ENCODE measurements at places on chromosomes 5 and 9.

DNA sequence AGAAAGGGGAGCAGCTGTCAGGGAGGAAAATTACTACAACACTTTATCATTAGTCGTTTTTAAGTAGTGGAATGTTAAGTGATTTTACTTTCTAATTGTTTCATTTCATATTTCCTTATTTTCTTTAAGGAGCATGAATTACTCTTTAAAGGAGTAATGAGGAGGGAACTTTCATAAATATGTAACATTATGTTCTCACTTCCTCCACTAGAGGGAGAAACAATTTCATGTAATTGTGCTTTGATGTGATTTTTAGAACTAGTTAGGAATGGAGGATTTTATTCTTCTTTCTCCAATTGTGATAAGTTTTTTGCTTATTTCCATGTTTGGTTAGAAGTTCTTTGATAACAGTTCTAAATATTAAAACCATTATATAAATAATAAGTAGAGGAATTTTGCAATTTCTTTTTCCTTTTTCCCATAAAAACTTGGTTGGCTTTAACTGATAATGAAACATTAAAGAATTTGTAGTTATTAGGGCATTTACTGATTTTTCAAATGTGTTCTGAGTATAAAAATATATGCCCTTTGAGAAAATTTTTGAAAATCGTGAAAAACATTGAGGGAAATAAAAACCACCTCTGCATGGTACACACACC, 25.6 kb downstream of the CEP78 start:
- peak; percentile 10 for DNase-seq

GRCh38 chr5:106017243-106017857, 1653.4 kb downstream of the EFNA5 start:
- no peak for DNase-seq

GRCh38 chr9:111516061-111516465, 8.9 kb upstream of the ZNF483 start:
- DNase-seq = no peak

GRCh38 chr5:135203593-135204036, 169.6 kb upstream of the PITX1 start:
- no peak for DNase-seq

DNA sequence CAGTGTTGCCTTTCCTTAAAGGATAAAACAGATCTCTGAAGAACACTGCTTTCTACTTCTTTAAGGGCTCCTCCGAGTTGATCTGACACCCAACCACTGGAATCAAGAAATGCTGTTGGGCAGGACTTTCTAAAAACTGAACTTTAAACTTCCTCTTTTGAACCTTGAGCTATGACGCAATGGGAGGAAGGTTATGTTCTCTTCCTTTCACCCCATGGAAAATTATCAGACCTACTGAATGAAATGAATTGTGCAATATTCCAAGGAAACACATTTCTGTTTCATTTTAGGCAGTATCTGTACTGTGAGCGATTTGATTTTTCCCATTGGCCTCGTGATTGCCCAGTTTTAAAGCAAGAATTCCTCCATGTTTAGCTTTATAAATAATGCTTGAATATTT, 206.0 kb upstream of the PRR16 start:
- DNase-seq = no peak

- no peak for DNase-seq
These were observed 61.3 kb downstream of the ENC1 start for GRCh38 chr5:74579215-74579614.

GRCh38 chr9:129458663-129459546, 162.0 kb downstream of the C9orf50 start:
- DNase-seq = no peak

DNA sequence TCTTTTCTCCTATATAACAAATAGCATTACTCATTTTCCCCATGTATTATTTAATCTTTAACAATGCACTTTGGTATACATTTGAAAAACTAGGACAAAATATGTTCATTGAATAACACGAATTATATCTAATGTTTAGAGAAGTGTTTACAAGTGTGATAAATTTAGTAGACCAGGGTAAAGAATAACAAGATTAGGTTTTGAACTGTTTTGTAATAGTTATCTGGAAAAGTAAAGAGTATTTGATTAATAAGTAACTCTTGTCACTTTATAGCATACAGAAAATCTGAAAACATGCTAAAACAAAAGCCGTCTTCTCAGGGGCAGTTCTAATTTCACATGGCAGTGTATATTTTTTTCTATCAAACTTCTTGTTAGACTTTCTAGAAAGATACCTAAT, 58.5 kb downstream of the PPIC start:
- no peak for DNase-seq

DNA sequence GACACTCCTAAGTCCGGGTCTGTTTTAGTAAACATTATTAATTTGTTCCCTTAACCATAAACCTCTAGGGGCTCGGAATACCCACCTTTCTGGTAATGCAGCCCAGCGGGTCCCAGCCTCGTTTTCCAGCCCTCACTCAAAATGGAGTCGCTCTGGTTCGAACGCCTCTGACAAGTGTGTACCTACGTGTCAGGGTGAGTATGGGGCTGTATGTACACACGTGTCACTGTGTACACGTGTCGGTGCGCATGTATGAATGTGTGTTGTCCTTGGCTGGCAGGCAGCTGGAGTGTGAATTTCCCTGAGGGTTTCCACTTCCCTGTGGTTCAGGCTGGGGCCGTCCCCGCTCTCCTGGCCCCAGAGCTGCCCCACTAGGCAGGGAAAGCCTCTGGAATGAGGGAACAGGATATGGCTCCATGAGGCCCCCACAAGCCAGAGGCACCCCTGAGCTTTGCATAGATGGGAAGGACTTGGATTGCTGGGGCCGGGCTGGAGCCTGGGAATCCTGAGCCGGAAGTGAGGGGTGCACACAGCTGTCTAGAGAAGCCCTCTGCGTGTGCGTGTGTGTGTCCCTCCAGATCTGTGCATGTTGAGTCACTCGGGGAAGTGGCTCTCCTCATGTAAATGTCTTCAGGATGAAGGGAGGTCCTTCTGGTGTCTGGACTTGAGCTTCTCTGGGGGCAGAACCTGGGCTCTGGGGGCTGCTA, 160.8 kb upstream of the IER5L start:
- DNase-seq = no peak

DNA sequence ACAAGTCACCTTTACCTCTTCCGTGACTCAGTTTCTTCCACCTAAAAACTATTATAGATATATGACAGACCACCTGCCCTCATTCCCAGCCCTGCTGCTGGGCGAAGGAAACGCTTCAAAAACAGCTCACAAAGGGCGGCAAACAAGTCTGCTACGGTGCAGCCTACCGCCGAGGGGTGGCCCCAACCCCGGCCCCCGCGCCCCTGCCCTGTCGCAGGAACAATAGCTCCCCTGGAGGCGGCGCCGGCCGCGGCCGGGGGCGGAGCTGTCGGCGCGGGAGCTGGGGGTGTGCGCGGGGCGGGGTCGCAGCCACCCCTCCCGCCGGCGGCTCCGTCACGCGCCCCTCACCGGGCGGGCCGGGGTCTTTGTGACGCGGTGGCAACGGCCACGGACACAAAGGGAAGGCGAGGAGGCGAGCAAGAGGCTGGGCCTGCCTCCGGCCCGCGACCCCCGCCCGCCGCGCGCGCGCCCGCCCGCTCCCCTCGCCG, at the start of gene TMEFF1:
Gene TMEFF1 (plus strand): TSS at position 362 of the 488 bp plus-strand sequence. CDS start 396 bp downstream, outside the sequence.
- DNase-seq = no peak

DNA sequence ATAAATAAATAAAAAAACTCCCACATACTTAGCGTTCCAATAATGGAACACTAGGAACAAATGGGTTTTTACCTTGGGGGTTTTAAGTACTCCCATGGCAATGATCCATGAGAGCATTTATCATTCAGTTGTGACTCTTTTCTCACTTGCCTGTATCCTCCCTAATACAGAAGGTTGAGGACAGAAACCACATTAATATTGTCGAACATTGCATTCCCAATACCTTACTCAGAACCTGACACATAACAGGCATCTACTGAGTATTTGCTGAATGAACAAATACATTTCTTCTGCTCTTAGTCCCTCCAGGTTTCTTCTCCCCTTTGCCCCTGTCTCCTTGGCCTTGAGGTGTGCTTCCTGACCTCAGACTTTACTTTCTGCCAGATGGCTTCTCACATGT, 175.9 kb downstream of the CEMIP2 start:
- DNase-seq = no peak

- DNase-seq = no peak
These were observed 136.6 kb downstream of the GABBR2 start for GRCh38 chr9:98572054-98572627.

DNA sequence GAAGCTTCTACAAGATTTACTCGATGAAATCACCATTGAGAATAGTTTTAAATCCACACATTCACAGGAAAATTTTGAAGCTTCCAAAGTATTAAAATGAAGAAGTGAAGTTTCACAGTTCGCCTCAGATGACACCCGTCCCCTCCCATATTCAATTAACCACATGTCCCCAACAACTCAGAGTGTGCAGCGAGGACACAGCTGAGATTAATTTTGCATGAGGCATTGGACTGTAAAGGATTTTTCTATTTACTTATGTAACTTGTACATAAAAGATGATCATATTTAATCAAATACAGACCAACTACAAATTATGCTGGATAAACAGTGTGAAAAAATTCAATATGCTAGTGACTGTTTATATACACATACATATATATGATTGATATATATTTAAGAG, 84.7 kb upstream of the OLFM1 start:
- no peak for DNase-seq

DNA sequence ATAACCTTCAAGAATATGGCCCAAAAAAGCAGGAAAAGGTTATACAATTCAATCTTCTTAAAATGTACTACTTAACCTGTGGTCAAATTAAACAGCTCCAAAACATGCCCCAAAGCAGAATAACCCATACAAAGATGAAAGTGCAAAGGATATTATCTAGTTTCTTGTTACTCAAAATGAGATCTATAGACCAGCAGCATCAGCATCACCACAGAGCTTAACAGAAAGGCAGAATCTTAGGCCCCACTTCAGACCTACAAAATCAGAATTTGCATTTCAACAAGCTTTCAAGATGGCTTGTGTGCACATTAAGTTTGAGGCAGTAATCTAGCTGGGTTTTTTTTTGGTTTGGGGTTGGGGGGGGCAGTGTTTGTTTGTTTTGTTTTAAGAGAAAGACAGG, 54.0 kb downstream of the SCAI start:
- DNase-seq = no peak

- DNase-seq = no peak
These were observed 77.2 kb downstream of the COL15A1 start for GRCh38 chr9:99020786-99021436.

GRCh38 chr9:110606179-110606790, 26.7 kb upstream of the SVEP1 start:
- no peak for DNase-seq

GRCh38 chr5:137040024-137040423, 459.1 kb downstream of the SPOCK1 start:
- DNase-seq = no peak

- DNase-seq = no peak
These were observed 274.5 kb downstream of the PRR16 start for GRCh38 chr5:120738568-120738967.

GRCh38 chr5:124658867-124659557, 87.4 kb downstream of the ZNF608 start:
- no peak for DNase-seq

DNA sequence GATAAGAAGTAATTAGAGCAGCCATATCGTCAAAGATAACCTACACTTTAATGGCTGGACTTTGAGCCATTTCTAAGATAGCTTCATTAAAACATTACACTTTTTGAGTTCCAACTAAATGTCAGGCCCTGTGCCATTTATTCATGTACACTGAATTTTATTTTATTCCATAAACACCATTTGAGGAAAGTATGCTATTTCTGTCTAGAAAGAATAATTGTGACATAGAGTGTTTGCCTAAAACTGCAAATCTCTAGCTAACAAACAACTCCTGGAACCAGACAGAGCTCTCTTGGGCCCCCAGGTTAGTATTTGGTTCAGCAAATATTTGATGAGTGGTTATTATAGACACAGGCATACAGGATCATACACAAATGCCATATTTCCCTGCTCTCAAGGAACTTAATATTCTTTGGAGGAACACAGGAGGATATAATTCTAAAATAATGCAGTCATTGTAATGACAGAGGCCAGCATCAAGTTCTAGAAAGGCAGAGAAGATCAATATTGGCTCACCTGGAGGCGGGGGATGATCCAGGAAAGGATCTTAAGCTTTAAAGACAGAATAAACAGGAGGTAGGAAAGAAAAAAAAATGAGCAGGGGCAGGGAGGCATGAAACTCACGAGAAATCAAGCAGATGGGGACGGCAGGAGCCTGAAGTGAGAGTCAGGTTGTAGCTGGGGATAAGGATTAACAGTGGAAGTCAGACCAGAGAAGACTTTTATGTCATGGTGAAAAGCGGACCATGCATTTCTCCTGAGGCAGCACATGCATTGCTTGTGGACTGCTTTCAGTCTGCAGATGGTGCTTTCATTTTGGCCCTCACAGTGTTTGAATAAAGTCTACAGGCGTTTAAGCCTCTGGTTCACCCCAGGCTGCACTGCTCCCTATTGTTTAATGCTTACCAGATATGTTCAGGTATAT, 127.7 kb downstream of the GCNT1 start:
- DNase-seq = no peak

GRCh38 chr9:131635285-131635684, 90.0 kb downstream of the PRRT1B start:
- DNase-seq = peak; percentile 86

DNA sequence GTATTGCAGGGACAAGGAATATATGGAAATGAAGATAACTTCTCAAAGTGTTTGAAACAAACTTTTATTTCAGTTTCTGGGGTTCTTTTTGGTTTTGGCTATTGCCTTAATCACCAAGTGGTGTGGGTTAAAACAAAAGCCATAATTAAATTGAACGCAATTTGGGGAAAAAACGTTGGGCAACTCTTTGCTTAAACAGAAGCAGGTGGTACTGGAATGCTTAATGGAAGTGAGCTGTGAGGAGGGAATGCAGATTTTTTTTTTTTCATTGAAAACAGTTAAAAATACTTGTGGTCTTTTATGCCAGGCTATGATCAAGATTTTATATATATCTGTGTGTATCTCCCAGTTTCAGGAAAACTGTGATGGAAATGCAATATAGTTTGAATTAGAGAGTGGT, 195.7 kb upstream of the TUT7 start:
- DNase-seq = no peak

- DNase-seq = no peak
These were observed 115.5 kb upstream of the STARD4 start for GRCh38 chr5:111627862-111628261.

- DNase-seq = no peak
These were observed 116.6 kb downstream of the PCSK1 start for GRCh38 chr5:96316487-96316886.

DNA sequence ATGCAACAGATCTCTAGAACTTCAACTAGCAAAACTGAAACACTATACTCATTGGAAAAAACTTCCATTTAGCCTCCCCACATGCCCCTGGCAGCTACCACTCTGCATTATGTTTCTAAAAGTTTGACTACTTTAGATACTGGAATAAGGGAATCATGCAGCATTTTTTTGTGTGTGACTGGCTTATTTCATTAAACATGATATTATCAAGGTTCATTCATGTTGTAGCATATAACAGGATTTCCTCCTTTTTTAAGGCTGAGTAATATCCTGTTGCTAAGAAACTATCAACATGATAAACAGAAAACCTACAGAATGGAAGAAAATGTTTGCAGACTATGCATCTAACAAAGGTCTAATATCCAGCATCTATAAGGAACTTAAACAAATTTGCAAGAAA, 597.9 kb downstream of the DMRTA1 start:
- no peak for DNase-seq

GRCh38 chr5:80097451-80097850, 62.3 kb downstream of the THBS4 start:
- DNase-seq = no peak

GRCh38 chr5:86864051-86864450, 246.3 kb downstream of the COX7C start:
- no peak for DNase-seq

Measured in SJSA1 (cell line).